DMS53 (cell line): ENCODE measurements at places on chromosomes 2 and 18.

GRCh38 chr2:10790228-10790973 is 22.2 kb downstream of the PDIA6 start:
- no peak for DNase-seq

DNA sequence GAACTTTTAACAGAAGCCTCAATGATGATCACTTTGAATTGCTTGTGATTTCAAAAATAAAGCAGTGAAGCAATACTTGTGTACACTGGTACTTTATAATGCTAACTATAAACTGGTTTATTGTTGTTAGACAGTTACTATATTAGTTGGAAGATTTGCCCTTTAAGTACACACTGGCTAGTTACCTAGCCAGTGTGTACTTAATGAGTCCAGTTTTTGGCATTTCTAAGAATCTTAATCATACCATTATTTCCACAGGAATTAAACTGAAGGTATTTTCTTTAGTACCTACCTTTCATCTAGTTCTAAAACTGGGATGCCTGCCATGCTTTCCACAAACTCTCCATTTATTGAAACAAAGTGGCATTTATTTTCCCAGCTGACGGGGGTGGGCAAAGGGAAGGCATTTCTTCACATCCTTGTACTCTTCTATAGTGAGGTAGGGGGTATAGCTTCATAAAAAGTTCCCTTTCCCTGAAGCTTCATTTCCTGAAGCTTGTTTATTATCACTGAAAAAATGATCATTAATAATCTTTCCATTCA is 49.9 kb downstream of the UGP2 start:
- no peak for DNase-seq

- no peak for DNase-seq
Observed at GRCh38 chr18:48908916-48909315, 41.8 kb downstream of the SMAD7 start.

DNA sequence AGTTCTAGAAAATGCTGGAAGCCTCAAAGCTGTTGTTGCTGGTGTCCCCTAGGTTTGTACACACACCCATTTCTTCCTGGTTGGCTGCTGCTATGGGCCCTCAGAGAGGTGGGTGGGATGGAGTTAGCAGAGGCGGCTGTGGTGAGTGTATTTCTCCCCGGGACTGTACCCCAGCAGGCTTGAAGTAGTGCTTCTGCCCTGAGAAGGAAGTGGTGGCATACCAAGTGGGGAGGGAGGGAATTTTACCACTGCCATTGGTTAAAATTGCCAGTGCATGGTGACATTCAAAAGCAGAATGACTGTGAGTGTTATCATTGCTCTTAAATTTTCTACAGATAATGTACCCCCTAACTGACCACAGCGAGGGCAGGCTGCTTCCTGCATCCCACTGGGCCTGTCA is 125.6 kb upstream of the CAPN13 start:
- DNase-seq, result no peak

DNA sequence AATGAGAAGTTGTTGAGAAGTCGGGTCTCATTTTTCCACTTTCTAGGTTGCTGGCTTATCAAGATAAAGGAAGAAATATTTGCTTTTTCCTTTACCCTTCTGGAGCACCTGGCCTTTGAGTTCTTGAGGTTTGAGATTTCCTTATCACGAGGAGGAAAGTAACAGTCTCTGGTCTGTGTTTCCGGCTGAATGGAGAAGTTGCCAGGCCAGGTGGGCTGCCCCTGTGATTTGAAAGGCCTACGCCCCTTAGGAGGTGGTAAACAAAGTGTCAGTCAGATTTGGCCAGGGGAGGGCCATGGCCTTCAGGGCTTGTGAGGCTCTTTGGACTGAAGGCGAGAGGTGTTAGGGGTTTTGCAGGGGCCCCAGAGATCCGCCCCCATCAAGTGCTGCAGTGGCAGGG is 156.7 kb upstream of the HAAO start:
- DNase-seq, result no peak

DNA sequence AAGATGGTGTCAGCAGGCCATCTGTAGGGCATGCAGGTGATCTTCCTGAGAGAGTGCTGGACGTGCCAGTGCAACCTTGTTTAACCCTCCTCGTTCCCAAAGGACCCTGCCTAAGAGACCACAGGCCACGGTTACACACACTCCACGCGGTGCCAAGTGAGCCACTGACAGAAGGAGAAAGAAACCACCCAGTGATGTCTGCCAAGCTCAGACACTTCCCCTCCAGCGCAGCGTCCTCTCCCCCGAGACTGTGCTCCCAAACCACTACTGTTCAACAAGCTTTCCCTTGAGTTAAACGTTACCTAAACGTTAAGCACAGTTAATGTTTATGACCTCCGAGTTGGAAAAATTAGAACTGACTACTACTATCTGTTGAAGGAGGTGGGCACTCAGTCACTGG is 119.1 kb upstream of the NCK2 start:
- no peak for DNase-seq

- no peak for DNase-seq
Observed at GRCh38 chr18:58212274-58212673, 168.2 kb downstream of the NEDD4L start.

GRCh38 chr2:8997631-8998030 is 5.9 kb downstream of the MBOAT2 start:
- DNase-seq, result no peak

- no peak for DNase-seq
Observed at GRCh38 chr18:53241161-53241560, 901.2 kb downstream of the DCC start.

- DNase-seq, result no peak
Observed at GRCh38 chr2:120859128-120859527, 123.5 kb downstream of the GLI2 start.

- no peak for DNase-seq
Observed at GRCh38 chr18:21865043-21865442, 124.5 kb downstream of the MIB1 start.

DNA sequence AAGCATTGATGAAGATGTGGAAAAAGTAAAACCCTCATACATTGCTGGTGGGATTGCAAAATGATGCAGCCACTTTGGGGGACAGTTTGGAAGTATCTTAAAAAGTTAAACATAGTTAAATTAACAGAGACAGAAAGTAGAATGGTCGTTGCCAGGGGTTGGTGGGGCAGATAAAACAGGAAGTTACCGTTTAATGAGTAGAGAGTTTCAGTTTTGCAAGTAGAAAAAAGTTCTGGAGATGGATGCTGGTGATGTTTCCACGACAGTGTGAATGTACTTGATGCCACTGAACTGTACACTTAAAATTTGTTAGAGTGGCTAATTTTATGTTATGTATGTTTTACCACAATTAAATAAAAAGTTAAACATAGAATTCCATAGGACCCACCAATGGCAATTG is 44.5 kb upstream of the EGR4 start:
- DNase-seq, result no peak

DNA sequence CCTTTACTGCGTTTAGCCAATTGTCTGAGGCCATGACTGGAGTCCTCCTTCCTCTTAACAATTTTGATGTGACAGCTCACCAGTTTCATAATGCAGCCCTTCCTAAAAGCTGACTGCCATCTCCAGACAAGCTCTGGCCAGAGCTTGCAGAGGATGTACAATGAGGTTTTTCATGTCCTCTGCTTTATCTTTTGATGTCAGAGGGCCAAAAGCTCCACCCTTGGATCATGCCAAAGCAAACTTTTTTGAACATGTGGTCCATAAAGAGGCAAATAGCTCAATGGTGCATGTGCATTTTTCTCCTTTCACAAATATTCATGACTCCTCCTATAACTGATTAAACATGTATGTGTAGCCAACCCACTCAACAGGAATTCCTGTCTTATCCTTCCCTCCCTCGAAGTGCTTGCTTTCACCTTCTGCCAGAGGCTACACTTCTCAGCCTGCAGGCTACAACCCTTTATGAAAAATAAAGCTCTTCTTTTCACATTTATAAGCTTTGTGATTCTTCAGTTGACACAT is 266.2 kb downstream of the FBXO15 start:
- no peak for DNase-seq
